Peyer's patch (tissue), 4 donors: ENCODE measurements at places on chromosomes 12 and 14. TPM values are rescaled to one million over a fixed set of nuclear protein-coding genes. Genes with fewer than 3 reads are reported as not detected.

DNA sequence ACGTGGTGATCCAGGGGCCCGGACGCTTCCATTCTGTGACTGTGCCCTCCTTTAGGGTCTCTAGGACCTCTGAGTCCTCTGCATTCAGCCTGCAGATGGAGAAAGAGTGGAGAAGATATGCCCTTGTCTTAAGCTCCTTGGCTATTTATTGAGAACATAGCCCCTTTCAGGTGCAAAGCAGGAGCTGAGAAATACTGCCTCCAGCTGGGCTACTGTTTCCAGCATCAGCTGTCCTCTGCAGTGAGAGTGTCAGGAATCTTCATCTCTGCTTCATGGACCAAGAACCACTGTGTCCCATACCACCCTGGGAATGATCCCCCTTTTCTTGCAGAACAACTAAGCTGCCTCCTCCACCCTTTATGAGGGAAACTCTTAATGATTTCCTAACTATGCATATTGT lies 47.8 kb upstream of the CEP83 start:
- no peak for DNase-seq
- H3K4me1 ChIP-seq: no peaks in the 10 kb centered on the region
- no peak overlapping the region for H3K27ac ChIP-seq
- H3K36me3 ChIP-seq: no peaks in the 10 kb centered on the region

DNA sequence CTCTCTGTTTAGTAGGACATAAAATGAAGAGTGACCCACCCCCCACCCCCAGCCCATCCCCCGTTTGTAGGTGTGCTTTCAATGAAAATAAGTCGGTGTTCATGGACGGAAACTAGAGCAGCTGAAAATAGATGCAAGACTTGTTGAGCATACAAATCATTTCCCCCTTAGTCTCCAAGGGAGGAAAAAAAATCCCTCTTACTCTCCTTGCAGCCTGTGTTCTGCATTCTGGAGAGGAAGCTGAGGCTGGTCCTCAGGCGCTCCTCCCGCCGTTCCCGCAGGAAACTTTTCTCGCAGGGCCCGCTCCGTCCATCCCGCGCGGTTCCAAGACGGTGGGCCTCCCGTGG lies 259.0 kb upstream of the E2F7 start:
- no peak for DNase-seq
- H3K27me3 ChIP-seq: no peaks in the 10 kb centered on the region
- H3K36me3 ChIP-seq: no peaks in the 10 kb centered on the region
- peaks cover 8% of the 10 kb centered on the region for H3K4me1 ChIP-seq
- H3K4me3 ChIP-seq: peak overlapping the region; percentile 58
- H3K27ac ChIP-seq: no peak overlapping the region

- H3K4me1 ChIP-seq: no peaks in the 10 kb centered on the region
- H3K36me3 ChIP-seq: no peaks in the 10 kb centered on the region
- DNase-seq: peak; percentile 47
- no peaks in the 10 kb centered on the region for H3K27me3 ChIP-seq
- H3K4me3 ChIP-seq: no peak overlapping the region
- no peak overlapping the region for H3K27ac ChIP-seq
These were observed 135.7 kb downstream of the PPM1H start for GRCh38 chr12:62799126-62799736.

GRCh38 chr14:36690311-36691040 lies 28.8 kb downstream of the PAX9 start:
- H3K27me3 ChIP-seq: no peaks in the 10 kb centered on the region
- no peak overlapping the region for H3K4me3 ChIP-seq
- H3K4me1 ChIP-seq: no peaks in the 10 kb centered on the region
- no peaks in the 10 kb centered on the region for H3K36me3 ChIP-seq
- no peak overlapping the region for H3K27ac ChIP-seq

DNA sequence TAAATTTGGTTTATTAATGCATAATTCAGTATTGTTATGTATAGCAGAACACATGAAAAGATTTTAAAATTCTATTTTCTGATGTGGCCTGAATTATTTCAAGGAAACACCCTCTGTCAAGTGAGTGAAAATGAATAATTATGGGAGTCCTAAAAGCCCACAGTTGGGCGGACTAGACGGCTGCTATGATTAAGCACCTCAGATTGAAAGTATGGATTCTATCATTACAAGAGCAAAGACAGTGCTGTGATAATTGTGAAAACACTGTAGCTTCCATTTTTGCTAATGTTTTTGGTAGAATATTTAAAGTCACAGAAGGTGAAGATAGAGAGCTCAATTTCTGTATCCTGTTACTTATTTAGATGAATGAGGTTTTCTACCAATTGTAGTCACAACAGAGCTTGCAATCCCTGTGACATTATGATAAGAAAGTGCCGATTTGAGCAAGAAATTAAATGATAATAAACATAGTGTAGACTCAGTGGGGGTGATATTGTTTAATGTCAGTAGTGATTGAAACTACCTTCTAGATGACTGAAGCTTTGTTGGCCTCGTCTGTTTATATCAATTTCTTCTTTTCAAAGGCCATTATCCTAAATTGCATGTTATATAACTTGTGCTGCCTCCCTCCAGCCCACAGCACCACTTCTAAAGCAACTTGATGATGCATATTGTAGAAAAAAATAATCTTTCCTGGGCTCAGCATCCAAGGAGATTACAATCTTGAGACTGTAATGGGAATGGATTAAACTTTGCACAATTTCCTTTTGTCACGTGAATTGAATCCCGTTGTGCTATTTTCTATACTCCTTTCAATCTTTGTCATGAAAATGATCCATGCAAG lies 359.8 kb downstream of the BTG1 start:
- no peak for DNase-seq
- no peak overlapping the region for H3K27ac ChIP-seq
- H3K36me3 ChIP-seq: no peaks in the 10 kb centered on the region
- H3K4me1 ChIP-seq: no peaks in the 10 kb centered on the region
- no peaks in the 10 kb centered on the region for H3K27me3 ChIP-seq
- no peak overlapping the region for H3K4me3 ChIP-seq

C14orf93 gene
- total RNA-seq: 19.8 TPM

DNA sequence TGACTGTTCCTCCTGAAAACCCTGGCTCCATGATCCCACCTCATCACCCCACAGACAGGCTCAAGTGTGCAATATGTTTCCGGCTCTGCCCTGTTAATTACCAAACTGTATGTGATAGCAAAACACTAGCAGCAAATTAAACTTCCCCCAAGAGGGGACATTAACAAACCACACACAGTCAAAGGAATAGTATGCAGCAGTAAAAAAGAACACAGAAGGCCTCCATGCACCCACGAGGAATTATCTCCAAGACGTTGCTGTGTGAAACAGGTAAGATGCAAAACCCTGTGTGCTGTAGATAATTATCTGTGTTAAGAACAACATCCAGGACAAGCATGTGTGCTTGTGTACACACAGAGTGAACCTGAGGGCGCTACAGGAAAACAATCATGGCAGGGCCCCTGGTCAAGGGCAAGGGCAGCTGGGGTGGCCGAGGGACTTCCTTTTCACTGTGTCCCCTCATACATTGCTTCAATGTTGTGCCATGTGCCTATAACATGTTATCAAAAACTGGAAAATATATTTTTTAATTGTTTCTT lies 35.8 kb downstream of the ITPK1 start:
- no peaks in the 10 kb centered on the region for H3K36me3 ChIP-seq
- H3K27ac ChIP-seq: no peak overlapping the region
- H3K4me1 ChIP-seq: peaks cover 23% of the 10 kb centered on the region
- H3K4me3 ChIP-seq: no peak overlapping the region

GRCh38 chr12:121490401-121491281 lies 90.2 kb downstream of the KDM2B start:
- no peaks in the 10 kb centered on the region for H3K36me3 ChIP-seq
- no peak overlapping the region for H3K27ac ChIP-seq
- H3K4me1 ChIP-seq: no peaks in the 10 kb centered on the region
- no peaks in the 10 kb centered on the region for H3K27me3 ChIP-seq
- no peak overlapping the region for H3K4me3 ChIP-seq
- no peak for DNase-seq

- no peak overlapping the region for H3K4me3 ChIP-seq
- H3K4me1 ChIP-seq: peaks cover 31% of the 10 kb centered on the region
- no peaks in the 10 kb centered on the region for H3K36me3 ChIP-seq
- H3K27me3 ChIP-seq: no peaks in the 10 kb centered on the region
- no peak for DNase-seq
These were observed 35.6 kb downstream of the SH2B3 start for GRCh38 chr12:111441107-111441928.

- DNase-seq: no peak
- H3K4me1 ChIP-seq: no peaks in the 10 kb centered on the region
- H3K36me3 ChIP-seq: no peaks in the 10 kb centered on the region
- no peaks in the 10 kb centered on the region for H3K27me3 ChIP-seq
- no peak overlapping the region for H3K27ac ChIP-seq
- no peak overlapping the region for H3K4me3 ChIP-seq
These were observed 198.0 kb downstream of the CRADD start for GRCh38 chr12:93875157-93875556.

SLC17A8 gene
- 212 TPM for total RNA-seq

RPS29 gene
- total RNA-seq: 8,142 TPM

GLIPR1L1 gene
- not detected for total RNA-seq

GRCh38 chr12:53428741-53429140 lies 5.1 kb downstream of the AMHR2 start:
- H3K27ac ChIP-seq: no peak overlapping the region
- DNase-seq: no peak
- no peaks in the 10 kb centered on the region for H3K4me1 ChIP-seq
- H3K27me3 ChIP-seq: no peaks in the 10 kb centered on the region
